Activated CD4-positive, alpha-beta T cell treated with anti-CD3 and anti-CD28 coated beads for 48 hours (primary cell): ENCODE measurements at places on chromosomes 16 and 17.
A peak's percentile ranks its signal among the peaks of the same experiment; 100 is the strongest.

- DNase-seq = no peak
Measured at GRCh38 chr16:22093996-22094395, 1.7 kb downstream of the VWA3A start.

GRCh38 chr17:53490447-53490968 lies 332.2 kb upstream of the KIF2B start:
- no peak for DNase-seq

DNA sequence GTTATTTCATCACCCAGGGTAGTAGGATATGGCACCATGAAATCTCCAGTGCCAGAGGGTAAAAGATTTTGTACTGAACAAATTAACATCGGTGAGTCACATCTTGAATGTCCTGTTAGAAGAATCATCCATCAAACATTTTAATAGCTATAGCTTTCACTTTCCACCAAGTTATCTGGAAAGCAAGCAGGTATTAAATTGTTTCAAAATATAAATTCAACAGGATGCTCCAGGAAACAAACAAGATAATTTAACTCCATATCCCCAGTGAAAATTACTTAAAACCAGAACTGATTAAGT lies 2.4 kb downstream of the VEZF1 start:
- no peak for DNase-seq

DNA sequence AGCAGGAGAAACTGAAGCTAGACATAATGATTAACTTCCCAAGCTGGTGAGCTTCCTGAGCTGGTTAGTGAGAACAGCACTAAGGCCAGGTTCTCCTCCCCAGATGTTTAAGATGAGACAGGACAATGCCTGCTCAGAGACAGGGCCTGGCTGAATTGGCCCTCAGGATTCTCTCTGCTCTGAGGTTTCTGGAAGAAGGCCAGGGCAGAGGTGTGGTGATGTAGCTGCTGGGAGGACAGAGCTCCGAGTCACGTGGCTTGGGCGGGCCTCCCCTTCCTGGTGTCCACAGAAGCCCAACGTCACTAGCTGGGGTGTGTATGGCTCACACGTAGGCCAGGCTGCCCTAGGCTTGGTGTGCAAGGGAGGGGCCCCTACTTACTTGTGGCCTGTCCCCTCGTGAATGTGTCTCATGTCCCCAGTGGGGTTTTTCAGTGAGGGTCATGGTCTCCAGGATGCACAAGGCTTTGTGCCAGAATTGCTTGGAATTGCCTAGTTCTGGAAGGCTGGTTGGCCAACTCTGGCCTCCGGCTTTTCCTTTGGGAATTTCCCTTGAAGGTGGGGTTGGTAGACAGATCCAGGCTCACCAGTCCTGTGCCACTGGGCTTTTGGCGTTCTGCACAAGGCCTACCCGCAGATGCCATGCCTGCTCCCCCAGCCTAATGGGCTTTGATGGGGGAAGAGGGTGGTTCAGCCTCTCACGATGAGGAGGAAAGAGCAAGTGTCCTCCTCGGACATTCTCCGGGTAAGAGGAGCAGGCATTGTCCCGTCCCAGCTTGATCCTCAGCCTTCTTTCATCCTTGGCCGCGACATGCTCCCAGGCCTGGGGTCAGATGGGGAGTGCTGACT lies 3.4 kb downstream of the NOD2 start:
- peak; percentile 73 for DNase-seq

DNA sequence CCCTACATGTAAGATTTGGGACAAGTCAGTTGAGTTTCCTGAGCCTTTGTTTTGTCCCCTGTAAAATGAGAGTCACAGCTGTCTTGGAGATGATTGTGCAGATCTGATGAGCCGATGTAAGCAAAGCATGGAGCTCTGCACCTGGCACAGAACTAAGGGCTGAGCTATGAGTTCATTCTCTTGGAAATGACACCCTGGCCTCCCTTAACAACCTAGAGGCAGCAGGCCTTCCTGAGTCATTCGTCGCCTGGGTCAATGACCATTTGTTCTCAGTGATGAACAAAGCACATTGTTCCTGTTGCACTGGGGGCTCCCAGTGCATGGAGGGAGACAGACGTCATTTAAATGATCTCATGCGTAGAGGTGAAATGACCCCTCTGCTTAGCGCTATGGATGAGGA lies 62.8 kb upstream of the GCSH start:
- no peak for DNase-seq

DNA sequence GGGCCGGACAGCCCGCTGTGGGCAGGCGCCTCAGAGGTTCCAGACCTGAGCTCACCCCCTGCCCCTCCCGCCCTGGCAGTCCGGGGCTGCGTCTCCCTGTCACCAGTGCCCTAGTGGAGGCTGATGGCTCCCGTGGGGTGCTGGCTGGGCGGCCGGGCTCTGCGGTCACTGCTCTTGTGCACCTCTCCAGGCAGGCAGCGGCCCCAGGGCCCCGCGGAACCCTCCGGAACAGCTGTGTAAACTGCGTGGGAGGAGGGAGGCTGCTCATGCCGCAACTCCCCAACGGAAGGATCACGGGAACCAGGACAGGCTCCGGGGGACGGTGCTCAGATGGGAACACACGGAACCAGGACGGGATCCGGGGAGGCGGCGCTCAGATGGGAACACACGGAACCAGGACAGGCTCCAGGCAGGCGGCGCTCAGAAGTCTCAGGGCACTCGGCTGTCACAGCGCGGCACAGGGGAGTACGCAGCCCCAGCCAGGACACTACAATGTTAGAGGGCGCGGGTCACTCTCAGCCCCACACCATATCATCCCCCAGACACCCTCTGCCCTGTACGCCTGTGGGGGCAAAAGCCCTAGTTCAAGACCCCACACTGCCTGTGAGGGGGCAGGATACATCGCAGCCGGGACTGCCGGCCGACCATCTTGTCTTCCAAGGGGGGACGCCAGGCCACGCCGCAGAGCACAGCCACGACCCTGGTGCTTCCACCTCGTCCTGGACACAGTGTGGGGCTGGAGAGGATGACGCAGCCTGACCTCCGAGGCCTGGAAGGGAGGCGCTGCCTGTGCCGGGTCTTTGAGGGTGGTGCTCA lies 74.0 kb upstream of the GNG13 start:
- DNase-seq = no peak

DNA sequence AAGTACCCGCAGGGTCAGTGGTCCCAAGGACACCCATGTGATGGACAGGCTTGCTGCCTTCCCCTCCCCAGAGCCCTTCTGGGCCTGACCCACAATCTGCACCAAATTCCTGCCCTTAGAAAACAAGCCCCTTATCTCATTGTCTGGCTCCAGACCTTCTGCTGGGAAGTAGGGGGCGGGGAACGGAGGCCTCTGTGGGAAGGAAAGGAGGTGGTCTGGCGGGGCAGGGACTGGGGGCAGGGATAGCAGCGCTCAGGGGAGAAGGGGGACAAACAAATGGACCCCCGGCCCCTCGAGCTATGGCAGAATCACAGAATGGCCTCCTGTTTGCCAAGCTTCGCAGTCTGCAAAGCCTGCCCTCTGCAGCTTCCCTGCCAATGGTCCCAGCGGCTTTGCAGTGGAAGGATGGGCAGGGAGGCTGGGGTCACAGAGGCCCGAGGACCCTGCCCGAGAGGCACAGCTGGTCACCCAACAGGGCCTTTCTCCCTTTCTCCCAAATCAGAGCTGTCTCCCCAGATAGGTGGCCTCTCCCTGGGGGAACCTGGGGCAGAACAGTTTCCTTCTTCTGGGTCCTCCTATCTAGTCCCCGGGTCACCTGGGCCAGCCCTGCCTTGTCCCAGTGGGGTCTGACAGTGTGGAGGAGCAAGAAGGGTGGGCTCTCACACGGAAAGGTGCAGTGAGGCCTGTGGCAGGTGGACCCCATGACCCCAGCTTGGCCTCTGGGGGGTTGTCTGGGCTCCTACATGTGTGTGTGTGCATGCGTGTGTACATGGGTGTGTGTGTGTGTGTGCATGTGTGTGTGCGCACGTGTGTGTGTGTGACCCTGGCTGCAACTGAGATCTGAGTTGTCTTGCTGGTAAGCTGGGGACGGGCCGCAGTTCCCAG lies 25.5 kb downstream of the TMEM235 start:
- no peak for DNase-seq

- DNase-seq = no peak
Measured at GRCh38 chr16:30867747-30868146, 26.1 kb downstream of the BCL7C start.

GRCh38 chr16:57000271-57001025 lies 11.1 kb downstream of the NLRC5 start:
- peak; percentile 68 for DNase-seq

GRCh38 chr16:17509194-17509593 lies 38.4 kb upstream of the XYLT1 start:
- DNase-seq = no peak

DNA sequence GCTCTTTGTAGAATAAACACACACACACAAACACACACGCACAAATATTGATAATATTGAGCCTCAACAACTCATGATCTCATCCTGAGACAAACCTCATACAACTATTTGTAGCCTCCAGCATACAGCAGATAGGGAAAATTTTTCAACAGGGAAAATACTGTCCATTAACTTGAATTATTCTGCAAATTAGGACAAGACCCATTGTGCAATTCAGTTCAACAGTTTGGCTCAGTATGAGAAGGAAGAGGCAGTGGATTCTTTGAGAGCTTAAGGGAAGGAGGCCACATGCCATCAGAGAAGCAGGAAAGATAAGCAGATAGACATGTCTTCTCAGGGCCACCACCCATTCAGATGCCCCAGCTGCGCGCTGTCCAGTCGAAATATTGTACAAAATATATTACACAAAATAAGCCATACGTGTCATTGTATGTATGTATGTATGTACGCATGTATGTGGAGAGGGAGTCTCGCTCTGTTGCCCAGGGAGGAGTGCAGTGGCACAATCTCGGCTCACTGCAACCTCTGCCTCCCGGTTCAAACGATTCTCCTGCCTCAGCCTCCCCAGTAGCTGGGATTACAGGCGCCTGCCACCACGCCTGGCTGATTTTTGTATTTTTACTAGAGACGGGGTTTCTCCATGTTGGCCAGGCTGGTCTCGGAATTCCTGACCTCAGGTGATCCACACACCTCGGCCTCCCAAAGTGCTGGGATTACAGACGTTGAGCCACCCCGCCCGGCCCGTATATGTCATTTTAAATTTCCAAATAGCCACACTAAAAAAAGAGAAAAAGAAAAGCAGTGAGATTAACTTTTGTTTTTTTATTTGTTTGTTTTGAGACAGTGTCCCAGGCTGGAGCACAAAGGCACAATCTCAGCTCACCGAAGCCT lies 1.8 kb downstream of the ZC3H7A start:
- DNase-seq = no peak

DNA sequence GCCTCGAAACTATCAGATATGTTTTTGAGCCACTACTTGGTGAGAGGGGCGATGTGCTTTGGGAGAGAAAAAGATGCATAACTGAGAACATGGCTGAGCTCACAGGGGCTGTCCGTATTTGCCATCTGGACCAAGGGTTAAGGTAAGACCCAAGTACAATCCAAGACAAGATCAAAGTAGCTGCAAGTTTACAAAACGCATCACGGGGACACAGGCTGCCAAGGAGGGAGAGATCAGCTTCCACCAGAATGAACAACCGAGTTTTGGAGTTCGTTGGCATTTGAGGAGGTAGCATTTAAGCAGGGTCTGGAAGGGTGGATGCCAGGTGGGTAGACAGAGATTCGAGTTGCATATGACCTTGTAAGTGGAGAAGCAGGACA lies 2.2 kb downstream of the PITPNC1 start:
- DNase-seq = no peak

- DNase-seq = no peak
Measured at GRCh38 chr17:75074532-75074931, 13.2 kb upstream of the SLC16A5 start.

DNA sequence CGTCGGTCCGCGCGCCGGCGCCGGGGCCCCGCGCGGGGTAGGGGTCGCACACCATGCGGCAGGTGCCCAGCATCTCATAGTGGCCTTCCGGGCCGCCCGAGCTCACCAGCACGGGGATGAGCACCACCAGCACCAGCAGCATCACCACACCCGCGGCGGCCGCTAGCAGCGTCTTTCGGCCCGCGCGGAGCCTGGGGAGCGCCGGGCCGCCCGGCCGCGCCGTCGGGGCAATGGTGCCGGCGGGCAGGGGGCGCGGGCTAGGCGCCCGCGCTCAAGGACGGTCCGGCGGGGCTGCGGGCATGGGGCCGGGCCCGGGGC lies 237 bp downstream of the C1QL1 start:
- DNase-seq = no peak

GRCh38 chr16:74611721-74612120 lies 4.8 kb upstream of the GLG1 start:
- no peak for DNase-seq

DNA sequence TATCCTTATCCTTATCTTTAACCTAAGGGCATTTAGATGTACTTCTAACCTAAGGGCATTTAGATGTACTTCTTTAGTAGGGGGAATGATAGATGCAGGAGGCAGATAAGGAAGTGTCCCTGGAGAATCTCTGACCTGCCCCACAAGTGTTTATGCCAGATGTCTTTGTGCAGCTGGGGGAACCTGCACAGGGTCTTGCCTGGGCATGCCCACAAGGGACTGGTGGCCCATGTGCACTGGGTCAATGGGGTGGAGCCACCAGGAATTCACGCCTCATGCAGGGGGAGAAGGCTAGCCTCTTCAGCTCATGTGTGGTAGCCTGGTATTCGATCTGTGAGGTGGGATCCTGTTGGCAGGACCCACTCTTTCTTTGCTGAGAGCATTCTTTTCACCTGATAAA lies 38.0 kb downstream of the CA10 start:
- DNase-seq = no peak

DNA sequence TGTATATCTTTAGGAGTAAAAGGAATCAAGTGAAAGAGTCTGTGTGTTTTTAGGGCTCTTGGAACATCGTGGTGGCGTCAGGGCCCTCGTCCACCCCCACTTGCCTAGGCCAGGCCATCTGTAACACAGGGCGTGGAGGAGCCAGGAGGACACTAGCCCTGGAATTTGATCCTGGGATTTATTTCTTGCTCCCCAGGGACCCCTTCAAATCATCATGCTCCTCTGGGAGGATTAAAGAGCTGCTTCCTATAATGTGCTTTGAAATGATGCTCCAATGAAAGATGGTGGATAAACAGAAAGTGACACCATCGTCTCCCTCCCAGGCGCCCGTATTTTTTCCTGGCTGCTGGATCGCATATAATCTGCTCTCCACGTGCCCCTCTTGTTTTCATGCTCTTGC lies 113.3 kb downstream of the AATF start:
- no peak for DNase-seq

DNA sequence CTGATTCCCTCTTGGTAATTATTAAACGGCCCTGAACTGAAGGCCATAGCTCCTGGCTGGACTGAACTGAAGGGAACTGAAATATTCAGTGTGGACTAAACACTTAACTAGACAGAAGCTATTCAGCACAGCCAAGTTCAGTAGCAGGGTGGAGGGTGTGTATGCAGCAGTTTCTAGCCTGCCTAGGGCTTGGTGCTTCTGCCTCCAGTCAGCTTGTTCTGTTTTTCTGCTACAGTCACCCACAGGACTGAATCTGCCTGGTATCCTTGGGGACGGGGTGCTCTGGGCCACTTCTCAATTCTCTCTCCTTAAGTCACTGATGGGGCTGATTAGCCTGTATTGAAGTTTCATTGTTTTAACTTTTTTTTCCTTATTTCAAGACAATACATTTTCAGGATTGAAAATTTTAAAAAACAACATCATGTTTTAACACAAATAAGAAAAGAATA lies 77.1 kb downstream of the WWP2 start:
- no peak for DNase-seq

DNA sequence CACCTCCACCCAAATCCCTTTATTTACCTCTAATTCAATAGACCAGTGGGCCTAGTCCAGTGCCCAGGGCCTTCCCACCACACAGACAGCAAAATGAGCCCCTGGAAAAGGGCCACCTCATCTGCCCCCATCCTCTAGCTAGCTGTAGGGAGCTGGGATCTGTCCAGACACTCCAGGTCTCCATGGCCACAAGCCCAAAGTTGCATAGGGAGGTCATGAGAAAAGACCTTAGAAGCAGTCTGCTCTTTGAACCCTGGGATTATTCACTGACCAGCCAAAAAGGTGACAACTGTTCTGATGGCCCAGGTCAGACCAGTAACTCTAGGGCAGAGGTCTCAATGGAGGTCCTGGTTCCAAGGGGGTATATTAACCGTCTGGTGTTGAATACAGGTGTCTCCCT lies 2.0 kb downstream of the CUEDC1 start:
- DNase-seq = no peak
